Activated CD8-positive, alpha-beta T cell treated with anti-CD3 and anti-CD28 coated beads for 36 hours (primary cell): ENCODE measurements at places on chromosomes 7 and 10.

- no peak for DNase-seq
Measured at GRCh38 chr7:90988516-90988915, 275.7 kb upstream of the FZD1 start.

DNA sequence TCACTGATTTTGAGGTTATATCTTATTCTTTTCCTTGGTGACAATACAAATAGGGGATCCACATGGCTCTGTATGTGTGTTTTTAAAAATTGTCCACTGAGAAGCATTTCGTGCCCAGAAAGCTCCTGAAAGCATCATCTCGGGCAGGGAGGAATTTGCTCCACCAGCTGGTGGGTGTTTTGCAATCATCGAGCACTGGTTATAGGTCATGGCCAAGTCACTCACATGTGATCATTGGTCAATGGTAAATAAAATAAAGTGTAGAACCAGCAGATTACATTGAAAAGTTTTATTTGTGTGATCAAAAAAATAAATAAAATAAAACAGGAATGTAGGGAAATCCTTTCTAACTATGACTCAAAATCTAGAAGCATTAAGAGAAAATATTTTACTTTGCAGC, 23.0 kb upstream of the SNX13 start:
- DNase-seq: no peak

- DNase-seq: peak; percentile 12
Measured at GRCh38 chr10:73262105-73262730, 9.8 kb upstream of the MRPS16 start.

DNA sequence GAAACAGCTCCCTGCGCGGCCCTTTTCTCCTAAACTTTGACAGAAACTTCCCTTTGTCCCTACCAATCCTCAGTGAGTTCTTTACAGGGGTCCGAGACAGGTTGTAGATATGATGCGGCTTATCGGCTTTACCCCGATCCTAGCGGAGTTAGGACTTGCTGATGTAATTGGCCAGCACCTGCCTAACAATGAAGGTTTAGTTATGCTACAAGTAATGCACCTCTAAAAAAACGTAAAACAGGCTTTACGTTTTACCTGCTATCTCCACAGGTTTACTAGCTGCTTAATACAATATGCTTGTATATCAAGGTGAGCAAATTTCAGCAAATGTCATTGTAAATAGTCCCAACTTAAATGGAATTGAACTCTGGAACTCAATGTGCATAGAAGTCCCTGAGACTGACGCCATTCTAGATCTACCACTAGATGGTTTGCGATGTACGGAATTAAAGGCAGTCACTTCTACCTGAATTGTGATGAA, 697 bp upstream of the SNX13 start:
- no peak for DNase-seq

DNA sequence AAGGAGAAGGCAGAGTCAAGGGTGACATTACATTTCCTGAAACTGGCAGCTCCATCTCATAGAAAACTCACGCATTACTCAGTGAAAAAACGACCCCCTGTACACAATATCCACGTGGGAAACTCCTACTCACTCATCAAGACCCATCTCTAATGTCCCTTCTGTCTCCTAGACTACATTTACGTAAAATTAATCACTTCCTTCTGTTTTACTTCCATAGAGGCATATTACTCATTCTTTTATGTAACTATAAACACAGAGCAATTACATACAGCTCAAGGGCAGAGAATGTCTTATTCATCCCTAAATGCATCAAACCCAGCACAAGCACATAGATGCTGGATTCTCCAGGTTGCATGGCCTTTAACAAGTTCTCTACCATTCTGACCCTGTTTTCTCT, 281.8 kb downstream of the KCNMA1 start:
- DNase-seq: no peak

- DNase-seq: no peak
Measured at GRCh38 chr7:70457883-70458680, 673.9 kb upstream of the GALNT17 start.

- no peak for DNase-seq
Measured at GRCh38 chr10:13681960-13682359, 95.2 kb downstream of the PRPF18 start.

DNA sequence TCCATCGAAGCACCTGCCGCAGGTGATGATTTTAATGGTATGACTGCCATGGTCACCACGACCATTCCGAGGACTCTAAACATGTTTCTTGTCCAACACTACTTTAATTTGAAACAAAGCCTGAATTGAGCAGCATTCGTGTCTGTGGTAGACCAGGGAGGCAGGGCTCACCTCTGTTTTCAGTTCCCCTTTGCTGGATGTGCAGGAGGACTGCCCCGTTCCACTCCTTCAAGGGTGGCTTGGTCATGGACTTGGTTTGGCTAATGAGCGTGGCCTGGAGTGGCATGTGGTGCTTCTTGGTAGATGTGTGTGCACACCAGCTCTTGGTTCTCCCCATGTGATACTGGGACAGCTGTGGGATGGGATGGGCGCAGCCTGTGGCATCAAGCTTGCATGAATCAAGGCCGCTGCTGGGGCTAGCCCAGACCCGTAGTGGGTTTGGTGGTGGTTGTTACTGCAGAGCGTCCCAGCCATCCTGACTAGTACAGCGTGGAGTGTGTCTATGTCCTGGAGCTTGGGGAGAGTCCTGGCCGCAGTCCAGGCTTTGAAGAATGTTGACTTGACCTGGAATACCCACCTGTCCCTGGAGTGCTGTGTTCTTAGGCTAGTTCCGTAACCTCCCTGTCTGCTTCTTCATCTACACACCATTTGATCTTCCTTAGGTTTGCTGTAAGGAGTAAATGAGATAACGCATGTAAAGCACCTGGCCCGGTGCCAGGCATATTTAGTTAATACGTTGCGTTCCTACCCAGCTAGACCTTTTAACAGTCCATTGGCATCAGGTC, 34.8 kb downstream of the MGMT start:
- no peak for DNase-seq

DNA sequence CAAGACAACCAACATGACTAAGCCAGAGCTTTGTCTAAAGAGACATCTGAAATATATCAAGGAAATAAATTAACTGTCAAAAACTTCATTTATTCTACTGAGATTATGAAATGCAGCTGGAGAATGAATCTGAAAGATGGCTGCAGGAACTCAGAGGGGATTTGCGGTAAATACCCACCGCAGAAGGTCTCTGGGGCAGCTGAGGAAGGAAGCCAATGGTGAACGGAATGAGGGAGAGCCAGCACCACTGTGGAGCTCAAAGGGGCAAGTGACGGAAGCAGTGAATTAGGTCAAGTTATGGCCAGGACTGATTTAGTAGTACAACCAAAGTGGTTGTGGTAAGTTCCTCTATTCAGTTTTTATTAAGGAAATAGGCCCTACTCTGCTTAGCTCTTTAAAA, 215.3 kb upstream of the GLI3 start:
- DNase-seq: no peak

DNA sequence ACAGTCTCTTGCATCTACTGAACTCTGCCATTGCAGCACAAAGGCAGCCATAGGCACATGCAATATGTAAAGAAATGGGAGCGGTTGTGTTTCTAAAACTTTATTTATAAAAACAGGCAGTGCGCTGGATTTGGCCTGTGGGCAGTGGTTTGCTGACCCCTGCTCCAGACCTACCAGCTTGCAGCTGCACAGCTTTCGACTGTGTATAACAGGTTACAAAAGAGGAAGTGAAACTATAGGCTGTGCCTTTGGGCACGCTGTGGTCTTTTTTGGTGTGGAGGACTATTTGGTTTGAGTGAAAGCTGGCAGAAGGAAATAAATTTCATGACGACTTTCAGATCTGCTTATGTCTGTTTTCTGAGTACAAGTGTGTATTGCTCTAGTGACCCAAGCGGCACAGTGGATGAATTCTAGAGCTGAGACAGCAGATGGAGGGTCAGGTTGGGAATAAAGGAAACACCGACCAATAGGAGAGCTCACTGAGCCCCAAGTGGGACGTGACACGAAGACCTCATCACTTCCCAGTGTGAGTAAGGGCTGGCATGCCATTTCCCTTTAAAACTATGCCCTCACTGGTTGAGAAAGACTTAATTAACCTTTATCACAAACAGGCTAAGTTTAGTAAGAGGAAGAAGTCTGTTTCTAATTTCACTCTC, 152.7 kb downstream of the ANK3 start:
- peak; percentile 47 for DNase-seq

DNA sequence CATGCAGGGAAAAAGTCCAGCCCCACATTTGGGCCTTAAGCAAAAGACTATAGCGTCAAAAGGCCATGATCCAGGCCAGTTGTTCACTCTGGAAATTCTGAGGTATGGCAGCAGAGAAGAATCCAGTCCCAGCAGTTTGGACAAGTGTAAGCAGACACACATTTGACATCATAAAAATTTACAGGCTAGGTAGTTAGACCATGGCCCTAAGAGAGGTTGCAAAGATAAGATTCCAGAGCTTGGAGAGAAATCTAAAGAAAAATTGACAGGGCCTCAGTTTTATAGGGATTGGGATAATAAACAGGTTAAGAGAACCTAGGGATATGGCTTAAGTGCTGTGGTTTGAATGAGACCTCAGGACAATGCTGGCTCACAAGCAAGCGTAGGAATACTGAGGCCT, 884.4 kb upstream of the SORCS1 start:
- no peak for DNase-seq

DNA sequence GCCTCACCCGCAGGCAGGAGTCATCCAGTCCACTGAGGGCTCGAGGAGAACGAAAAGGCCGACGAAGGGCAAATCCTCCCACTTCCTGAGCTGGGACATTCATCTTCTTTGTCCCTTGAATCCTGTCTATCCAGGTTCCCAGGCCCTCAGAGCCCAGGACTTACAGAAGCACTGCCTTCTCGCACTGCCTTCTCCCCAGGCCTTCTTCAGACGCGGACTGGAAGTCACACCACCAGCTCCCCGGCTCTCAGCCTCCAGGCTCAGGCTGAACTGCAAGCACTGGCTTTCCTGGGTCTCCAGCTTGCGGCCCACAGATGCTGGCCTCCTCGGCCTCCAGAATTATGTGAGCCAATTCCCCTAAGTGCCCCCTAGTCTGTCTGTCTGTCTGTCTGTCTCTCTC, 6.4 kb upstream of the MMP21 start:
- no peak for DNase-seq

- no peak for DNase-seq
Measured at GRCh38 chr7:107152011-107152410, 16.8 kb upstream of the HBP1 start.

- no peak for DNase-seq
Measured at GRCh38 chr10:60862517-60862916, 81.5 kb downstream of the RHOBTB1 start.
